ENCODE measurements at places on chromosomes 5 and 9.

- DNase-seq = no peak
These were observed 38.1 kb upstream of the SPATA31D4 start for GRCh38 chr9:81890104-81890503.

GRCh38 chr5:151151793-151152192 lies 5.8 kb downstream of the ANXA6 start:
- peak; percentile 76 for DNase-seq

- DNase-seq = peak; percentile 24
These were observed 817 bp downstream of the GAPVD1 start for GRCh38 chr9:125262294-125262991.

DNA sequence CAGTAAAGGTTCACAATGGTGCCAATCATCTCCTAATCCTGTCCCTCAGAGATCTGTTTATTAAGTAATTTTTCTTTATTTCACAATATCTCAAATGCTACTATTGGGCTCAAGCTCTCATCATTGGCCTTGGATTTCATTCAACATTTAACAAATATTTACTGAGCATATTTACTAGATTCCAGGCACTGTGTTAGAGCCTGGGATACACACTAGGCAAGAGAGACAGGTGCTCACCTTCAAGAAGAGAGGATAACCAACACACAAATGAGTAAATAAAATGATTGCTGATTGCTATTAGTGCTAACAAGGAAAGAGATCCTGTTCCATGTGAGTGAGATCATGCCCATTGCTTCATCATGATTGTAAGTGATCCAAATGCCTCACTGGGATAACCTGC lies 27.4 kb downstream of the PPP2R2B start:
- DNase-seq = no peak

- DNase-seq = no peak
These were observed 126.1 kb downstream of the OLFM1 start for GRCh38 chr9:135213566-135213965.

- no peak for DNase-seq
These were observed 25.7 kb upstream of the OBP2B start for GRCh38 chr9:133234577-133235322.

- peak; percentile 65 for DNase-seq
These were observed 789 bp downstream of the ACER2 start for GRCh38 chr9:19409401-19410194.

DNA sequence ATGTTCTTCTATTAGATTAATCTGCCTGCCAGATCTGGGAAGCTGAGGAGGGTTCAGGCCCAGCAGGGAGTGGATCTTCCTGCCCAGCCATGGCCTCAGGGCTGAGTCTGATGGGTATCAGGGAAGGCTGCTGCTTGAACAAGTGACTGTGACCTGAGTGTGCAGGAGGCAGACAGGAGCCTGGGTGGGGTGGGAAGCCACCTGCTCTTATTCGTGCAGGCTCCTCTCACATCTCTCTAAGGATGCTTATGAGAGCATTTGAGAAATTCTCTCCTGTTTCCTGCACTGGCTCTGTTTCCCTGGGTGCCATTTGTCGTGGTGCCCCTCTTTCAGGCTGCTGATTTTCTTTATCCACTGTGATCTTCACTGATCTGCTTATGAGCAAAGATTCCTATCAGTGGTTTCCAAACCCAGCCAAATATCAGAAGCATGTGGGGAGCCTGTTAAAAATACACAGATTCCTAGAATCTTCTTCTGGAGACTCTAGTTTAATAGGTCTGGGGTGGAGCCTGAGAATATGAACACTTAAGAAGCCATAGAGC lies 2.1 kb downstream of the RGS3 start:
- DNase-seq = no peak

DNA sequence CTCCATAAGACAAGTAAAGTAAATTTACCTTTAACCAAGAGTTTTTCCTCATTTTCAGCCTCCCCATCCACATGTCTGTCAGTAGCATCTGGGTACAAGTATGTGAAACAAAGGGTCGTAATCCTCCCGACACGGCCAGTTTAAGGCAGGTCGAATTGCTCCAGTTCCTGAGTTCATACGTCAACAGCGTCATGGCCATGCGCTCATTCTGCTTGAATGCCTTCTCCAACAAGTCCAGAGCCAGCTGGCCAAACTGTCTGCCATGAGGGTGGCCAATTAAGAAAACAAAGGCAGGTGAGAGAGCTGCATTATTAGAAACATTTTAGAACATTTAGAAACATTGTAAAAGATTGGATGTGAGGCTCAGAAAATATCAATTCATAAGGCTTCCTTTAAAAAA lies 87.5 kb downstream of the TRPM6 start:
- DNase-seq = no peak

GRCh38 chr9:16277471-16277960 lies 593.0 kb downstream of the BNC2 start:
- DNase-seq = no peak

GRCh38 chr9:113913426-113914195 lies 37.5 kb downstream of the ZNF618 start:
- DNase-seq = no peak

GRCh38 chr5:78809444-78809843 lies 160.9 kb upstream of the LHFPL2 start:
- DNase-seq = no peak

GRCh38 chr5:94103514-94104245 lies 362.3 kb upstream of the POU5F2 start:
- no peak for DNase-seq

DNA sequence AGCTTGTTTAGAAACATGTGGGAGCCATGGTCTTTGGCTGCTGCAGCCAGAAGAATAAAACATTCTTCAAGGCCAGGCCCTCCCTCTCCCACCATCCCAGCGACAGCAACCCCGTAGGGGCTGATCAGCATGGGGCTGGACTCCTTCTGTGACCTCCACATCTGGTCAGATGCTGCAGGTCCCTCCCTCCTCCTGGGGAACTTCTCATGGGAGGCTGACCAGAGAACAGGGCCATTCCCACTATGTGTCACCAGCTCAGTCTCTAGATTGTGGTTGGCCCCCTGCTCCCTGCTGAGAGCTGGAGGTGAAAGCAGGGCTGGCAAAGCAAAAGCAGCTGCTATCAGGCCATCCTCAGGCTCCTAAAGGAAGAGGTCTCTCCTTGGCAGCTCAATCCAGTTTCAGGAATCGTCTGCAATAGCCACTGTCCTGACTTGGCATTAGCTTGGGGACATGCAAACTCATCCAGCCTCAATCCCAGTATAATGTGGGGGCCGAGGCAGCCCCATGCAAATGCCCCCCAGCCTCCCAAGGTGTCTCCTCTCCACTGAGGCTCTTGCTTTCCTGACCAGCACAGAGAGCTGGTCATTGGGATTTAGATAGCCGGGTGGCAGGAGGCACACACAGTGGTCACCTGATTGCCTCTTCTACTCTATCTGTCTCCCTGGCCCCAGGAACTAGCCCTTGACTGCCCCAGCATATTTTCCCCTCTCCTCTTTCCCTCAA lies 81.5 kb downstream of the NRG2 start:
- no peak for DNase-seq

DNA sequence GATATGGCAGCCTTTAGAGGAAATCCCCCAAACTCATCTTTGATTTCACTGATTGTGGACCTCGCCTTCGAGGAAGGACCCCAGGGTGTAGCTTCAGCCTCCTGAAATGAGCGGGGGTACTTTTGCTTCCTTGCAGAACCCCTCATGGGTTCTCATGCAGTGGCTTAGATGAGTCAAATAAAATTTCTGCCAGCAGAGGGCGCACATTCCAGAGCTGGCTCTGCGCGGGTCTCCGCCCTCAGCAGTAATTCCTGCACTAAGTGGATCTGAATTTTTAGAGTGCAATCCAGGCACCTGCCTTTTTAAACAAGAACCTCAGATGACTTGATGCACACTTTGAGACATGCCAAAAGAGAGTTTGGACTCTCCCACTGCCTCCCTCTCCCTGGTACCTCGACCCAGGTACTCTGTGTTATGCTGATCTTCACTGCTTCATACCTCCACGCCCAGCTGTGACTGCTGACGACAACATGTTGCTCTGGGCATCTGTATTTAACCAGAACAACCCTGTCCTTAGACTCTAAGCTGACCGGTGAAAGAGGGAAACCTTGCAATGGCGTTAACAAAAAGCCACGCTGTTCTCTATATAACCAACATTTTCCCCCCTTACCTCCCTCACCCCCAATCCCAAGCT lies 7.3 kb downstream of the EGFLAM start:
- peak; percentile 66 for DNase-seq

- DNase-seq = peak; percentile 21
These were observed 11.4 kb upstream of the PTGDS start for GRCh38 chr9:136965771-136966484.

GRCh38 chr5:68114378-68115040 lies 101.0 kb upstream of the PIK3R1 start:
- DNase-seq = peak; percentile 71

DNA sequence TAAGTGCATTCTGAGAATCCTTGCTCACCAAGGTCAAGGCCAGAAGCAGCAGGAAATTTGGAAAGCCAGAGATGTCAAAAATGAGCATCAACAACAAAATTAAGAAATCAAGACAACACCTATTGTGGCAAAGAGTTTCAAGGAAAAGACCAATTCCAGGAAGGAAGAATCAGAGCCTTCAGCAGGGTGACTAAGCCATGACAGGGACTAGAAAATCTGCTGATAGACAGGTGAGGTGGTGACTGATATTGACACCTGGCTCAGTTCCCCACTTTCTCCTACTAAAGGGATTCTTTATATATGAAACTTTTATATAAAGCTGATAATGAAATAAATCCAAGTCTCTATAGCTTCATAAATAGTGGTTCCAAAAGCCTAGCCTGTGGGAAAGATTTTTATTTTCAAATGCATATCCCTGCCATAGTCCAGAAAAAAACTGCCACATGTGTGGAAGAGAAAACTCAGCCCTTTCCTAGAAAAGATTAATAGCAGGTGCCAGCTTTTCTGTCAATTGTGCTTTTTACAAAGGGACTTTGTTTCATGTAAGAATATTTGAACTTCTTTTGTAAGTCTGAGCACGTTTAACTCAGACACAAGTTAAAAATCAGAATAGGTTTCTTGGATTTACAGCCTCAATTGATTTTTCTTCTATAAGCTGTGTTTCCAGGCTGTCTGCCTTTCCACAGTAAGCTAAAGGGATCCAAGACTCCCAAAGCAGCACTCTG lies 81.1 kb upstream of the GRAMD2B start:
- no peak for DNase-seq

DNA sequence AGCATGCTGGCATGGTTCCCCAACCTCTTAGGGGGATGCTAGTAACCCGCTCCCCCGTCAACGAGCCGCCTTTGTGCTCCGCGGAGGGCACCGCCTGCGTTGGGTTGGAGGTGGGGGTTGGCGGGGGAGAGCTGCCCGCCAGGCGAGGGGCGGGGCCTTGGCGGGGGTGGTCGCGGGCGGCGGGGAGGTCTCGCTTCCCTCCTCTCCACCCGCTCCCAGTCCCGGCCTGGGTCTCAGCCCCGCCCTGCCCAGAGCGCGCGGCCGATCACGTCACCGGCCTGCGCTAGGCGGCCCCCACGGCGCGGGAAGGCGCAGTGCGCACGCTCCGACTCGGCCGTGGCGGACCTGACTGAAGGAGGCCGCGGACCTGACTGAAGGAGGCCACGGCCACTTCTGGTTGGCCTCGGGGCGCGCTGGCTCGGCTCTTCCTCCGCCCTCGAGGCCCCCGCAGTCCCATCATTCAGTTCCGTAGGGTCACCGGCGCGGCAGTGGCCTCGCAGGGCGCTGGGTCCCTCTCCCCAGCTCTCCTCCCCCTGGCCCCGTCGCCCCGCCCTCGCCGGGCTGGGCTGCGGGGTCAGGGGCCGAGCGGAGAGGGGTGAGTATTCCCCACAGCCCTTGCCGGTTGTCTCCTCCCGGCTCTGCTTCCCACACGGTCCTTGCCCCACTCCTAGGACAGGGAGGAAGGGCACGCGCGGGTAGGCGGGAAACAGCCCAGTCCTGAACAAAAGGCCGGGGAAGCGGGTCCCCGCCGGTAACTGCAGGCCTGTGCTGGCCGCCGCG lies at the start of gene ATG10:
TSS of gene ATG10 (plus strand) at position 312 of the 780 bp plus-strand sequence. CDS start 15,548 bp downstream, outside the sequence.
- DNase-seq = peak; percentile 90

GRCh38 chr5:135215617-135216470 lies 181.8 kb upstream of the PITX1 start:
- DNase-seq = no peak

- peak; percentile 83 for DNase-seq
These were observed 753 bp upstream of the STC2 start for GRCh38 chr5:173328844-173329490.

DNA sequence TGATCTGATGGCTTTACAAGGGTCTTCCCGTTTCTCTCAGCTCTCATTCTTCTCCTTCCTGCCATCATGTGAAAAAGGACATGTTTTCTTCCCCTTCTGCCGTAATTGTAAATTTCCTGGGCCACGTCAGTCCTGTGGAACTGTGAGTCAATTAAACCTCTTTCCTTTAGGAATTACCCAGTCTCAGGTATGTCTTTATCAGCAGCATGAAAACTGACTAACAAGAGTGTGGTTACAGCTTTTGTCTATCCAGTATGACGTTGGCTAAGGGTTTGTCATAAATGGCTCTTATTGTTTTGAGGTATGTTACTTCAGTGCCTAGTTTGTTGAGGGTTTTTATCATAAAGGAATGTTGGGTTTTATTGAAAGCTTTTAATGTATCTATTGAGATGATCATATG lies 501.6 kb downstream of the CAAP1 start:
- DNase-seq = no peak

GRCh38 chr9:70868661-70869652 lies 252.5 kb downstream of the TRPM3 start:
- peak; percentile 24 for DNase-seq

GRCh38 chr9:105307591-105308130 lies 63.2 kb downstream of the SLC44A1 start:
- no peak for DNase-seq

- DNase-seq = no peak
These were observed 11.5 kb downstream of the AFF4 start for GRCh38 chr5:132951897-132952296.

GRCh38 chr5:176888016-176888864 lies 10.9 kb downstream of the HK3 start:
- no peak for DNase-seq

DNA sequence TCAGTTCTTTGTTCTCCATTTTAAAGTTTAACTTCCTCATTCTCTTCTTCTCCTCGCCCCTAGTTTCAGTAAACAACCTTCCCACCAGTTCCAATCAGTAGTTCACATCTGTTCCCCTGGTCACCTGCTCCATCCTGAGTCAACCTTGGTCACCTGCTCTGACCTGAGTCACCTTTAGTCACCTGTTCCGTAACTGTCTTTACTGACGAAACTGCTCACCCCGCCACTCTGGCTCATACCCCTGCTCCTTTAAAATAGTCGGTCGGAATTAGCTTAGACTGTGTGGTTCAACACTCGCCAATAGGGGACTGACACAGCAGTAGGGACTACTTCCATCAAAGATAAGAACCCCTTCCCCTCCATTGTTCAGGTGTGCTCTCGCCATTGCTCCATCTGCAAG lies 76.3 kb upstream of the GPBP1 start:
- DNase-seq = no peak

Data from fibroblast of villous mesenchyme (primary cell).